ENCODE measurements at places on chromosomes 6 and 20. TPM values are rescaled to one million over a fixed set of nuclear protein-coding genes. Genes with fewer than 3 reads are reported as not detected.

The PSMG4 gene
- total RNA-seq, result 38.3 TPM

The DSTN gene
- total RNA-seq, result 398 TPM

The CNBD2 gene
- total RNA-seq, result 2.4 TPM

The LGSN gene
- total RNA-seq, result not detected

The OR5V1 gene
- total RNA-seq, result not detected

The IMPG1 gene
- not detected for total RNA-seq

The SLC17A9 gene
- not detected for total RNA-seq

The SLC52A3 gene
- not detected for total RNA-seq

The MUCL3 gene
- not detected for total RNA-seq

The RAET1L gene
- total RNA-seq, result 1.0 TPM

The GSTA1 gene
- not detected for total RNA-seq

The PNLDC1 gene
- not detected for total RNA-seq

The ADTRP gene
- 74.0 TPM for total RNA-seq

The CTCFL gene
- not detected for total RNA-seq

The VGLL2 gene
- total RNA-seq, result not detected

The ANKEF1 gene
- 7.2 TPM for total RNA-seq

The GSTA2 gene
- not detected for total RNA-seq

The INSM1 gene
- not detected for total RNA-seq

The OR2H2 gene
- total RNA-seq, result not detected

The SYCP2L gene
- total RNA-seq, result not detected

The SLC24A3 gene
- 0.17 TPM for total RNA-seq

The ISM1 gene
- 0.33 TPM for total RNA-seq

The TRIM40 gene
- total RNA-seq, result not detected

The MOG gene
- not detected for total RNA-seq

The BMP2 gene
- 2.0 TPM for total RNA-seq

The FBXO5 gene
- total RNA-seq, result 2.2 TPM

The CEBPB gene
- 81.9 TPM for total RNA-seq

The NKX2-4 gene
- total RNA-seq, result not detected

The TDRD6 gene
- total RNA-seq, result 0.50 TPM

The SPAG4 gene
- 2.8 TPM for total RNA-seq

The HAO1 gene
- total RNA-seq, result not detected

The RAB32 gene
- 79.9 TPM for total RNA-seq

The HLA-F gene
- 27.2 TPM for total RNA-seq
